Activated CD4-positive, alpha-beta T cell treated with anti-CD3 and anti-CD28 coated beads, Interleukin-2, amount 10 ng/mL, durations not matched to agents 7 days and 5 days (primary cell): ENCODE measurements at places on chromosomes 5 and 9. TPM values are rescaled to one million over a fixed set of nuclear protein-coding genes. Genes with fewer than 3 reads are reported as not detected.

The SNCAIP gene
- not detected for total RNA-seq

The TMEM215 gene
- not detected for total RNA-seq

The ZNF483 gene
- 2.7 TPM for total RNA-seq

The AQP7 gene
- total RNA-seq, result 0.35 TPM

The GABRG2 gene
- total RNA-seq, result not detected

The ST6GALNAC6 gene
- total RNA-seq, result 122 TPM

- no peaks in the 10 kb centered on the region for H3K4me1 ChIP-seq
- no peak for DNase-seq
- no peaks in the 10 kb centered on the region for H3K36me3 ChIP-seq
- H3K4me3 ChIP-seq, result no peak overlapping the region
- peaks cover 10% of the 10 kb centered on the region for H3K27me3 ChIP-seq
These were observed 308.1 kb upstream of the TLE4 start for GRCh38 chr9:79263628-79264027.

DNA sequence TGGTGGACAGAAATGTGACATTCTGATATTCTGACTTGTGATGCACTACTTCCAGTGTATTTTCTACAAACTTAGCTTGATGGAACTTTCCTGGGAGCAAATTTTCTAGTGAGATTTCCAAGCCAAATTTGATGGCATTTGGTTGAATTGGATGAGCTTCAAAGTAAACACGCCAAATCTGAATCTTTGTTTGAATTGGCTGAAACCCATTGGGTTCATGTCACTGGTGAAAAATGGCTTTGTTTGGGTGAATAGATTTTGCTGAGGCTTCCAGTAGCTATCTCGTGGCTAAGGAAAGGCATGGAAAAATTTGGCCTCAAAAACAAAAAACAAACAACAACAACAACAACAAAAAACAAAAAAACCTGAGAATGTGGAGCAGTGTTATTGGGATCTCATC, 271.1 kb upstream of the RPS23 start:
- no peak overlapping the region for H3K4me3 ChIP-seq
- H3K36me3 ChIP-seq, result no peaks in the 10 kb centered on the region
- no peaks in the 10 kb centered on the region for H3K4me1 ChIP-seq
- H3K27ac ChIP-seq, result no peak overlapping the region

DNA sequence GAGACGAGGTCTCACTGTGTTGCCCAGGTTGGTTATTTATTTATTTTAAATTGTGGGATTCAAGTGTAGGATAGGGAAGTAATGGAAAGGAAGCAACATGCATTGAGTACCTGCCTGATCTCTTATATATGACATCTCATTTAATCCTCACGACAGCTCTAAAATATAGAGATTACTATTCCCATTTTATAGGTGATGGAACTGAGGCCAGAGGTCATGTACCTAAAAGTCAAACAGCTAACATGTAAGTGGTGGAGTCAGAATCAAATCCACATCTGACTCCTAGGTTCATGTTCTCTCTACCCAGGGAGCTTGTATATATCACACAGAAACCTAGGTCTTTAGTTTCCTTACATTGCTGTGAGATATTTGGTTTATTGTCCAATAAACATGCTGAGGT, 26.1 kb upstream of the MATR3 start:
- no peaks in the 10 kb centered on the region for H3K36me3 ChIP-seq
- peaks cover 11% of the 10 kb centered on the region for H3K4me1 ChIP-seq
- H3K27ac ChIP-seq, result no peak overlapping the region
- no peak overlapping the region for H3K4me3 ChIP-seq

GRCh38 chr5:64040490-64040889, 78.2 kb upstream of the HTR1A start:
- H3K4me3 ChIP-seq, result no peak overlapping the region
- H3K4me1 ChIP-seq, result no peaks in the 10 kb centered on the region
- H3K27ac ChIP-seq, result no peak overlapping the region
- H3K27me3 ChIP-seq, result no peaks in the 10 kb centered on the region
- no peaks in the 10 kb centered on the region for H3K36me3 ChIP-seq

DNA sequence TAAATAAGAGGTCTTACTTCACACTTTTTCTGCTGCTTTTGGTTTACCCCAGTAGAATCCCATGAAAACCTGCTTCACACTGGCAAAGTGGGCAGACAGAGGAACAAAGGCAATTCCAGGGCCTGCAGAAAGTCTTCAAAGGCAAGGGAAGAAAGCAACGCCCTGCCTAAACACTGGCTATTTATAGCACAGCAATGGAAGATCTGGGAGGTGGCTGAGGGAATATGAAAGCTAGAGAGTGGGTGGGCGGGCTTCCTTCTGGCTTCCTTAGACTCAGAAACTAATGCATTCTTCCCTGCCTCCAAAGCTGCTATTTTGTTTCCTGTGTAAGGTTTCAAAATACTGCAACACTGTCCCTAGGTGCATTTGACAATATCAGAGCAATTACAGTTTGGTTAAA, 46.8 kb downstream of the ELAVL2 start:
- H3K27me3 ChIP-seq, result no peaks in the 10 kb centered on the region
- H3K4me3 ChIP-seq, result no peak overlapping the region
- no peak for DNase-seq
- no peak overlapping the region for H3K27ac ChIP-seq

GRCh38 chr9:88087906-88088305, 50.4 kb downstream of the SPATA31C2 start:
- no peak for DNase-seq
- no peak overlapping the region for H3K4me3 ChIP-seq
- no peaks in the 10 kb centered on the region for H3K27me3 ChIP-seq
- no peak overlapping the region for H3K27ac ChIP-seq

- H3K27me3 ChIP-seq, result peaks cover 49% of the 10 kb centered on the region
- H3K27ac ChIP-seq, result no peak overlapping the region
- no peak overlapping the region for H3K4me3 ChIP-seq
- no peak for DNase-seq
- peaks cover 5% of the 10 kb centered on the region for H3K4me1 ChIP-seq
These were observed 52.7 kb upstream of the ZNF618 start for GRCh38 chr9:113823421-113823820.

DNA sequence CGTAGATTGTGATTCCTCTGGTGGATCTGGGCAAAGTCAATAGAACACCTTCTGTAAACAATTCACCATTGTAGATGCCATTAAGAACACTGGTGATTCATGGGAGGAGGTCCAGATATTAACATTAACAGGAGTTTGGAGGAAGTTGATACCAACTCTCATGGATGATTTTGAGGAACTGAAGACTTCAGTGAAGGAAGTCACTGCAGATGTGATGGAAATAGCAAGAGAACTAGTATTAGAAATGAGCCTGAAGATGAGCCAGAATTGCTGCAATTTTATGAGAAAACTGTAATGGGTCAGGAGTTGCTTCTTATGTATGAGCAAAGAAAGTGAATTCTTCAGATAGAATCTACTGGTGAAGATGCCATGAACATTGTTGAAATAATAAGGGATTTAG, 26.9 kb downstream of the TCERG1 start:
- no peak overlapping the region for H3K4me3 ChIP-seq
- H3K27me3 ChIP-seq, result no peaks in the 10 kb centered on the region
- peaks cover 50% of the 10 kb centered on the region for H3K36me3 ChIP-seq

- H3K27ac ChIP-seq, result peak overlapping the region; percentile 77
- H3K36me3 ChIP-seq, result peaks cover 70% of the 10 kb centered on the region
- H3K4me1 ChIP-seq, result peaks cover 65% of the 10 kb centered on the region
These were observed 261.1 kb downstream of the MLLT3 start for GRCh38 chr9:20361229-20361628.

DNA sequence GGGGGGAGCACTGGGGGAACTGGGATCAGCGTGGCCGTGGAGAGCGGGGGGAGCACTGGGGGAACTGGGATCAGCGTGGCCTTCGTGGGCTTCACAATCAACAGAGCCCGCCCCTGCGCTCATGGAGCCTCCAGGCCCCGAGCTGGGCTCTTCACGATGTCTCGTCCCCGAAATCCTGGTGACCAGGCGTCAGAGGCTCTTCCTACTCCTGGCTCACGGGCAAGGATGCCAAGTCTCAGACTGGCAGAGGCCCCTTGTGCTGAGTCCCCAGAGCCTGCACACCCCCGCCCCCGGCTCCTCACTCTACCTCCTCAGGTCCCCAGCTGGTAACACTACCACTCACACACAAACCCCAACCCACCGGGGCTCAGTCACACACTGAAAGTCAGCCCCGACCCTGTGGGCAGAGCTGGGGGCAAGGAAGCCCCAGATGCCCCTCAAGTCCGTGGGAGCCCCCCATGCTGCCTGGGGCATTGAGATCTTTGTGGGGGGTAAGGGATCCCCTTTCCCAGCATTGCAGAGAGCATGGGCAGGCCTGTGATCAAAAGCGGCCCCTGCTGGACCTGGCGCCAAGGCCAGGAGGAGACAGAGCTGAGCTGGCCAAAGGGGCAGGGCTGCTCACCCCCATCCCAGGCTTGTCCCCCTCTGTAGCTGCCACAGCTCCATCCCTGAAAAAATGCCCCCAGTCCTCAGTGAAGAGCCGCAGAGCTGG, 26.7 kb downstream of the LHX3 start:
- no peak overlapping the region for H3K4me3 ChIP-seq
- no peaks in the 10 kb centered on the region for H3K4me1 ChIP-seq
- no peak overlapping the region for H3K27ac ChIP-seq

- H3K27ac ChIP-seq, result peak overlapping the region; percentile 97
- DNase-seq, result peak; percentile 13
- H3K36me3 ChIP-seq, result peaks cover 54% of the 10 kb centered on the region
- peak overlapping the region; percentile 73 for H3K4me3 ChIP-seq
- H3K4me1 ChIP-seq, result peaks cover 56% of the 10 kb centered on the region
These were observed 42.7 kb upstream of the NCS1 start for GRCh38 chr9:130129432-130130061.

DNA sequence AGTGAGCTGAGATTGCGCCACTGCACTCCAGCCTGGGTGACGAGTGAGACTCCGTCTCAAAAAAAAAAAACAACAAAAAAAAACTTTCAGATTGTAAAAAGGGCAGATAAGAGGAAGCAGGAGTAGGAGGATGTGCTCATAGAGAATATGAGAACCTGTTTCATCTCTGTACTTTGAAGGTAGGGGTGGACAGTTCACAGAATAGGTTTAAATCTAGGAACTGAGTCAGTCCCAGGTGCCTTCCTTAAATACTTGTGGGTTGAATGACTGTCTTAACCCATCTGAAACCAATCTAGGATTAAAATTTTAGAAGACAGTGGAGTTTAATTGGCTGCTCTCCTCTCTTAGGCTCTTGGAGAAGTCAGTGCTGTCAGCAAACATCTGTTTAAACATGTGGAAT, 12.4 kb downstream of the POLK start:
- peaks cover 32% of the 10 kb centered on the region for H3K4me1 ChIP-seq
- H3K27ac ChIP-seq, result no peak overlapping the region
- H3K4me3 ChIP-seq, result no peak overlapping the region
- H3K36me3 ChIP-seq, result peaks cover 35% of the 10 kb centered on the region

- peaks cover 20% of the 10 kb centered on the region for H3K4me1 ChIP-seq
- no peak overlapping the region for H3K4me3 ChIP-seq
- no peaks in the 10 kb centered on the region for H3K36me3 ChIP-seq
- H3K27ac ChIP-seq, result no peak overlapping the region
- peak; percentile 71 for DNase-seq
These were observed 25.5 kb upstream of the STXBP1 start for GRCh38 chr9:127586537-127586936.

GRCh38 chr5:18772475-18772874, 1138.2 kb downstream of the TAF11L14 start:
- H3K4me1 ChIP-seq, result no peaks in the 10 kb centered on the region
- no peaks in the 10 kb centered on the region for H3K36me3 ChIP-seq
- no peak for DNase-seq
- no peak overlapping the region for H3K27ac ChIP-seq
- peaks cover 5% of the 10 kb centered on the region for H3K27me3 ChIP-seq
